ENCODE measurements at places on chromosomes 1 and 21.

DNA sequence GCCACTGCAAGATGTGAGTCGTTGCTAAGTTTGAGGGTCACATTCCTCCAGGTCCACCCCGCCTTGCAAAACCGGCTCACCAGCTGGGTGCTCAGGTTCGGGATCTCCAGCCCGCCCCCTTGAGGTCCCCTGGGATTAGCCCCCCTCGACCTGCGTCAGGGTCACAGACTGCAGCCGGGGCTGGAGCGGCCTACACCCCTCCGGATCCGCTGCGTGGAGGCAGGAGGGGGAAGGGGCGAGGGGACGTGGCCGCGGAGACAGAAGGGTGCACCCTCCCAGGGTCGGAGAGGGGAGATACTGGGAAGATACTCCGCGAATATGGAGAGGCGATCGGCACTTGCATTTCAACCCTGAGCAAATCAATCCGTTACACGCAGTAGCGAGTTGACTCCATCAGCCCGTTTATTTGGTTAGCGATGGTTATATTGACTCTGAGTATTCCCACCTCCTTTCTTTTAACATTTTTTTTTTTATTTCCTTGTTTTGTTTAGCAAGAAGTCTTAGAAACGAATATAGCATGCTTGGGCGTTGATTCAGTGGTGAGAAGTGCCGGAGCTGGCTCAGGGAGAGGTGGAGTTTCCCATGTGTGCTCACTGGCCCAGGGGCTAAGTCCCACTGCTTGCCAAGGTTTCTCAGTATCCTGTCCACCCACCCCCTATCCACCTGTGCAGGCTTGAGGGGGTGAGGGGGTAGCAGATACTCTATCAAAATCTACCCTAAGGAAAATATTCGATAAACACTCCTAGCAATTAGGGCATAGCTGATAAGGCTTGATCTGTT lies 997 bp downstream of the IFNAR2 start:
- peak; percentile 65 for DNase-seq

GRCh38 chr1:80989455-80989854 lies 811.3 kb upstream of the ADGRL2 start:
- DNase-seq: no peak

DNA sequence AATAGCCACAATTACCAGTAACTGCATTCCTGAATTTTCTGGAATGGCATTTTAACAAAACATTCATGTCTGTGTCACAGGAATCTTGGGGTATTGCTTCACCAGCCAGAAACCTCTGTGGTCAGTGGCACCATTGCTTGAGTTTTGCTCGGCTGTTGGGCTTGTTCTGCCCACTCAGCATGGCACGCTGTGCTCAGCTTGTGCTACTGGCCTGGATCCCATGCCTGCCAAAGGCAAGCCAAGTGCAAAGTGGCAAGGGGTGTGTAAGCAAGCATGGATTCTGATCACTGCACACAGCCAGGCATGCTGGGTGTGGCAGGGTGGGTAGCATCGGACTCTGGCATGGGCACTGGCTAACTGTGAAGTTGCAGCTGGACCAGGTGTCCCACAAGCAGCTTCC lies 1150.9 kb downstream of the MRPL39 start:
- peak; percentile 2 for DNase-seq

DNA sequence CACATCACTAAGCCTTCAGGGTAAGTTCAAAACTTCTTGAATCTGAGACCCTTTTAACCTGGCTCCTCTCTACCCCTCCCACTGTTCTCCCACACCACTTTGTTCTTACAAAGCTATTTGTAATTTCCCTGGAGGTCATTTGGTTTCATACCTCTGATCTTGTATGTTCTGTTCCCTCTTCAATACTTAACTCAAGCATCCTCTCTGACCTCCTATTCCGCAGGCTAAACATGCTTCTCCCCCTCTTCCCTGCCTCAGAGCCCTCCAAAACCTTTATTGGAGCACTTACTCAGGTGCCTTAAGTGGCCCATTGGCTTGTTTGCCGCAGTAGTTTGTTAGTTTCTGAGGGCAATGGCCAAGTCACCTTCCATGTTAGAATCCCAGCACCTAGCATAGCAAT lies 54.8 kb downstream of the SSX2IP start:
- no peak for DNase-seq

- DNase-seq: no peak
Measured at GRCh38 chr1:53345996-53346813, 18.3 kb upstream of the LRP8 start.

GRCh38 chr1:5580926-5581325 lies 411.3 kb downstream of the NPHP4 start:
- no peak for DNase-seq

- peak; percentile 11 for DNase-seq
Measured at GRCh38 chr1:41361495-41362356, 492 bp downstream of the FOXO6 start.

DNA sequence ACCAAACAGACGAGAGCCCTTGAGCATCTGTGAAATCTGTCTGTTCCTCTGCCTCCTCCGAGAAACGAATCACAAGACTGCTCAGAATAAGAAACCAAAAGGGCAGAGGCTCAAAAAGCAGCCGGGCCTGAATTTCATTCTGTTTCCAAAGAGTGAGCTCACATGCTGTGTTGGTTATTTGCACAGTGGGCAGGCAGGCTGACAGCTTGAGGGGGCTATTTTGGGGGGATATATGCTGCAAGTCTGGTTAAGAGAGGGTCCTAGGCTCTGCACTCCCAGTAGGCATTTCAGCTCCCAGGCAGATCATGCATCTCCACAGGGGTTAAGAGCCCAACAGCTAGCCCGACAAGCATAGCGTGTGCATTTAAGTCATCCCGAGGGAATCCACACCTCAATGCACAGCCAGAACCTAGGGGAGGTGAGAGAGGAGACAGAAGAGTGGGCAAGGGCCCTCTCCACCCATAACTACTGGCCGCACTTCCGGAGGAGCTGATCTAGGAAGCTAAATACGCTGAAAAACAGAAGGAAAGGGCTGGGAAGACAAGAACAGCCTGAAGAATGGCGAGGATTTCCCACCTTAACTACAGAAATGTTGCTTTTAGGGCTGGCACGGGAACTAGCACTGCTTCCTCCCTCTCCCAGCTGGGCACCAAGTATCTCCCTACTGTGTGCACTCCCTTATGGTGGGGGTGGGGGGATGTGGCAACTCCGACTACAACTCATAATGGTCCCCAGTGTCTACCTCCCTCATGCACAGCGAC lies 3.7 kb downstream of the PGBD5 start:
- no peak for DNase-seq

GRCh38 chr1:110130989-110131388 lies 18.7 kb downstream of the UBL4B start:
- no peak for DNase-seq

- DNase-seq: no peak
Measured at GRCh38 chr21:31317688-31318087, 26.4 kb downstream of the TIAM1 start.

- DNase-seq: no peak
Measured at GRCh38 chr1:35175098-35175576, 17.8 kb downstream of the SFPQ start.

GRCh38 chr1:245291351-245291750 lies 136.6 kb downstream of the KIF26B start:
- DNase-seq: no peak

- no peak for DNase-seq
Measured at GRCh38 chr1:208766832-208767231, 522.6 kb upstream of the PLXNA2 start.

DNA sequence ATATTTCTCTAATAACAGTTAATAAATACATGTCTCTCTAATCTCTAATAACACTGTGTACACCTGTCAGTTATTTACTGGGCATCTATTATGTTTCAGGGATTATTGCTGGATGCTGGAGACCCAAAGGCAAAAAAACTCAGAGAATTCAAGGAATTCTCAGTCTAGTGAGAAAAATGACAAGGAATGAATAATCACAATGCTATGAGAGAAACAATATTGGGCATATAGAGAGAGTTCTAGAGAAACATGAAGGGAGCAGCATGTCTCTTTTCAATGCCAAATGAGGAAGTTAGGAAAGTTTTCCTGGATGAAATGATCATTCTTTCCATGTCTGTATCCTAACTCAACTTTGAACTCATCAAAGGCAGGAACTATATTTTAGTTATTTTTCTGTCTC lies 82.8 kb downstream of the TNFSF18 start:
- no peak for DNase-seq

DNA sequence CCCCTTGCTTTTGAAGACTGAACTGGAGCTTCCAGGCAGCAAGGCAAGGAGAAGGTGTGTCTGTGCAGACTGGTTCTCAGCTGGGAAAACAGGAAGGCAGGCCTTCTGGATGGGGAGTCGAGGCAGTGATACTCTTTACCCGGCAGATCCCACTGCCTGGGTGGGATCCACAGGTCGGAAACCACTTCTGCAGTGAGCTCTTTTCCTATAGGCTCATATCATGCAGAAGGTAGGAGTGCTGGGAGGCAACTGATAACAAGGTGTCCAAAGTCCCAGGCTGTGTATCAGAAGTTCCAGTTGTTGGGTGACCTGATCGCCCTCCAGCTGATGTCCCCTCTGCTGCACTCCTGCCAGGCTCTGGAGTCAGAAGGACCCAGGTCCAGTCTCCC lies 17.1 kb downstream of the ACOT11 start:
- no peak for DNase-seq

DNA sequence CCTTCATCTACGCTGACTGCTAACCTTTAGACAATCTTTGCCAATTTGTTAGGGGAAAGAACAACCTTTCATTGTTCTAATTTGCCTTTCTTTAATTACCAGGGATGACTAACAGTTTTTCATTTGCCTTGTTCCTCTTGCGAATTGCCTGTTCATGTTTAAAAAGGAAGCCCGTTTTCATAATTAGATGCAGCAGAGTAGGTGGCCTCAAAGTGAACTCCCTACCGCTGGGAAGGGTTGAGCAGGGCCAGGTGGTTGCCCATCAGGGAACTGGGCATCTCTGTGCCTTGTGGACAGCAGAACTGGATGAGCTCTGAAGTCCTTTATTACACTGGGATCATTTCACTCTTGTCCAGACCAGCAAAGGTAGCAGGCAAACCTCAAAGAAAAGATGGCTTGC lies 59.0 kb downstream of the HIVEP3 start:
- DNase-seq: no peak

GRCh38 chr21:45450423-45451090 lies 45.6 kb downstream of the COL18A1 start:
- DNase-seq: no peak

DNA sequence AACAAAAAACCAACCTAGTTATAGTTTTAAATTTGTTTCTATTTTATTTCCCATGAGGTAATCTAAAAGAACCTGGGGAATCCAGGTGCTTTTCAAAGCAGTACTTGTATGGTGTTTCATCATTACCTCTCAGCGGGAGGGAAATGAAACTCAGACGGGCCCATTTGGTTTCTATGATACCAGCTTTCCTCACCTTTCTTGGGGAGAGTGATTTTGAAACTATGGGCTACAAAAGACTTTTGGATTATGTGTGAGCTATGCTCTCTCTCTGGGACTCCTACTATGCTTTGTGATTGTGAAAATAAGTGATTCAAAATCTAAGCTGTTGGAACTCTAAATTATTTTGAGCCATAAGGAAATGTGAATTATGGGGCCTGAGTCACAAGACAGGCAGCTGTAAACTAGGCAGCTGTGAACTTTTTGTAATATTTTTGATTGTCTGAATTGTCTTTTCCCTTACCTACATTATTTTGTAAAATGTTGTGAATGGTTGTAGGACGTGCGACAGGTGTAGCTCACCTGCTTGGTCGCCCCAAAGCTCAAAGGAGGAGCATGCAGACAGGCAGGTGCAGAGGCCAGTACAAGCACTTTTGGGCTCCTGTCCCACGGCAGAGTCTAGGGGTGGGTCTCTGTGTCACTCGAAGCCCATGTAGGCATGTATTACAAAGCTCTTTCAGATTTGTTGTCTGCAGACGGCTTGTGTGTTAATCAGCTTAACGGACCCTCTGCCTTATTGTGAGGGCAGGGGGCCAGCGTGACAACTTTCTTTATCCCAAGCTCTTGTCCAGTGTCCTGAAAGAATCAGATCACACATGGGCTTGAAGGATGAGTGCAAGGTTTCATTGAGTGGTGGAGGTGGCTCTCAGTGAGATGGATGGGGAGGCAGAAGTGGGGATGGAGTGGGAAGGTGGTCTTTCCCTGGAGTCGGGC lies 64.8 kb upstream of the BACH1 start:
- no peak for DNase-seq

DNA sequence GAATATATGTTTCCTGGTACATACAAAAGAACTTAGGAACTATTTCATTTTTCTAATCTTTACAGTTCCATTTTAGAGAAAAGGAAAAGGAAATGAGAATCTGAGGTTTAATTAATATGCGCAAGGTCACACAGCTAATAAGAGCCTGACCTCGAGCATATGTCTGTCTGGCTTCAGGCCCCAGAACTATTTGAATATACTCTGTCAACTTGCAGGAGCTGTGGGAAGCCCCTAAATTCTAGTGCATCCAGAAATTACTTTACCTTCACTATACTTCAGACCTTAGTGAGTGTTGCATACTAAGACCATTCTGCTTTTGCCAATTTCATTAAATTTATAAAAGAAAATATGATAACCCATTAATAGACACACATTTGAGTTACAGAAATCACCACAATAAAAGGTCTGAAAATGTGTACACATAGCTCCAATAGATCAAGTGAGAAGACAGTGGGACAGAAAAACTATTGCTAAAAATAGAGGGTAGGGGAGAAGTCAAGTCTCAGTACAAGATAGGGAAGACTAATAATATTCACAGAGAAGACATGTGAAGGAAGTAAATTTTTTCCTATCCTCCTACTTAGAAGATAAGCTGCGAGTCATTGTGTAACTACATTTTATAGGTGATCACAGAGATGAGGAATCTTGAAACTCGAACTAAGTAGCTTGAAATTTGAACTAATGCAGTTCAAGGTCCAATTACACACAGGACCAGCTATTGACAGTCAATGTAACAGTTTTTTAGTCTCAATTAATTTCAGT lies 3.8 kb downstream of the RGS13 start:
- DNase-seq: peak; percentile 65

GRCh38 chr1:156860628-156861423 lies at the start of gene NTRK1:
Gene NTRK1, plus strand, starts transcription at chr1:156860865. Its CDS starts 70 bp downstream, at chr1:156860935.
- no peak for DNase-seq

Data from fibroblast of pulmonary artery (primary cell).